SHP77 (cell line): ENCODE measurements at places on chromosomes 7 and 10.

- no peak for DNase-seq
Observed at GRCh38 chr7:29783671-29784070, 22.6 kb upstream of the WIPF3 start.

- no peak for DNase-seq
Observed at GRCh38 chr7:68562323-68562899, 1035.9 kb upstream of the AUTS2 start.

DNA sequence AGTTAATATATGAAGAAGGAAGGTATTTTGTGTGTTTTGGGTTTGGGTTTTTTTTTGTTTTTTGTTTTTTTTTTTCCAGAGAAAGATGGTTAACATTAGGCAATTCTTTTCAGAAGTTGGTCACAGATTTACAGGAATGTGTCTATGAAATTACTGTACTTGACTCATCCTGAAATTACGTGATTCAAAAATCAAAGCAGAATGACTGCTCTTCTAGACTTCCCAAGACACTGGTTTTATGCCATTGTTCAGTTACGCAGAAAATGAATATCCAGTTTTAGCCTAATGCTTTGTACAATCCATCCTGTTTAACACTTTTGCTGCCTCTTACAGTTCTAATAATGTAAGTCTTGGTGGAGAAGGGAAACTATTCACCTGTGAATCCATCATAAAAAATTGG is 39.7 kb upstream of the CELF2 start:
- DNase-seq, result no peak

DNA sequence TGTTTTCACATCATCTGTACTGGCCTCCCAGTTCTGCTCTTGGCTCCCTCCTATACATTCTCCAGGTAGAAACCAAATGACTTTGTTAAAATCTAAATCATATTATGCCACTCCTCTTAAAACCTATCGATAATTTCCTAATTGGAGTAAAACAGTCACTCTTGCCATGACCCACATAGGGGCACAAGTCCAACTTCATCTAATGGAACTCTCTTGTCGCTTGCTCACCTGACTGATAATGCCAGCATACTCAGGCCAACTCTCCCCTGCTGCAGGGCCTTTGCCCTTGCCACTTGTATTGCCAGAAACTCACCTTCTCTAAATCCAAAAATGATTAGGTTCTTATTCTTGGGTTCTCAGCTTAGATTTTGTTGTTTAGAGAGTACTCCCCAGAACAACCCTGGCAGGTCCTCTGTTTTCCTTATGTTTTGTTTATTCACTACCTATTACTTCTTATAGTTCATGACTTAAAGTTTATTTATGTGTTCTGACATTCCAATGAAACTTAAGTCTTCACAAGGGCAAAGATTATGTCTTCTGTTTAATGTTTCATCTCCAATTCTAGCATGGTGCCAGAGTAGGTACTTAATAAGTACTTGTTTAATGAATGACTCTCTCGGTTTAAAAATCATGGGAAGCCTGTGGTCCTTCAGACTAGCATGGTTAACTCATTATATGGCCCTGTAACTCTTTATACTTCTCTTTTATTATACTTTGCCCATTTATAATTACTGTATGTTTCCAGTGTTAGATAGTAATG is 345.9 kb upstream of the SMIM30 start:
- no peak for DNase-seq

DNA sequence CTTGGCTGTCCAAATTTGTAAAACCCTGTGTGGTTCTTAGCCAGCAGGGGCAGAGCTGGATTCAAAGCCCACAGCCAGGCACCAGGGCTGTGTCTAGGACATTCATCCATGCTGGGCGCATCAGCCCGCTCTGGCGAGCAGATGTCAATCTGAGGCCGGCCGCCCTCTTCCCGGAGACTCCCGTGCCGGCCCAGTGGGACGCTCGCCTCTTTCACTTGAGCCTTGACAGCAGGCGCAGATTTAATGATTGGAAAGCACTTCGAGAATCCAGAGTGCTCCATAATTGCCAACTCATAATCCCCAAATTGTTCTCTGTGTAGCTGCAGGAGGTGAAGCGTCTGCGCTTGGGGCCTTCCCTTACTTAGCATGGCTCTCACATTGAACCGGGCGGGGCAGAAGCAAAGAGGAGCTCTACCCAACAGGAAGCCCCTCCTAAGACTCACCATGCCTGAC is 36.7 kb downstream of the SLIT1 start:
- no peak for DNase-seq

- no peak for DNase-seq
Observed at GRCh38 chr10:103474077-103474476, 5.0 kb downstream of the CALHM3 start.

DNA sequence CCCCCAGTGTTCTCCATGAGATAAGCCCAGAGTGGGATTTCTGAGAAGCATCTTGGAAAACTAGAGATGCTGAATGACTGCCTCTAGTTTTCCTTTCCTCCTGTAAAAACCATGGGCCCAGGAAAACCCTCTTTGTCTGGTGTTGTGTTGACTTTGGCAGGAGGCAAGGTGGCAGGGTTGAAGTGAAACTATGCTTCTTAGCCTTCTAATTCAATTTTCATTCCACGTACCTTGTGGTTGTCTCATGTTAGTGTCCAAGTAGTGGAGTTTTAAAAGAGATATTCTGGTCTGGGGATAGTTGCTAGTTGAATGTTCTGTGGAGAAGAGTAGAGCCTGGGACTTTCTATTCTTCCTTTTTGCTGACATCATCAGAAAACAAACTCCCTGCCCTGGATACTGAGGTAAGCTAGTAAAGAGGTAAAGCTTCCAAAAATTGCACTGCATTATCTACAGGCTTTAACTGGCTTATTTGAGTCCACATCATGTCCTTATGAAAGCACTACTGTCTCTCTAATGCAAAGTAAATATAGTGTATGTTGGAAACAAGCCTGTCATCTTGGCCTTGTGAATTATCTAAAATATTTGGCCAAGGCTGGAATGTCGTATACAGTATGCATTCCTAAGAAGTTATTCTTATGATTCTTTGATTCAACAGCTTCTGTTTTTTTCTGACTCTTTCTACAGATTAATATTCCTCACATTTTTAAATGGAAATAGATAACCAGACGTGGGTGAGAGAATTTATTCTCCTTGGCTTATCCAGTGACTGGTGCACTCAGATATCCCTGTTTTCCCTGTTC is at the start of gene OR2F2:
TSS of gene OR2F2 (plus strand) at position 708 of the 800 bp plus-strand sequence. CDS start at position 708, 0 bp downstream.
- DNase-seq, result no peak

- no peak for DNase-seq
Observed at GRCh38 chr7:148395990-148396716, 194.4 kb upstream of the C7orf33 start.

GRCh38 chr10:7444551-7445121 is 33.8 kb upstream of the SFMBT2 start:
- no peak for DNase-seq

DNA sequence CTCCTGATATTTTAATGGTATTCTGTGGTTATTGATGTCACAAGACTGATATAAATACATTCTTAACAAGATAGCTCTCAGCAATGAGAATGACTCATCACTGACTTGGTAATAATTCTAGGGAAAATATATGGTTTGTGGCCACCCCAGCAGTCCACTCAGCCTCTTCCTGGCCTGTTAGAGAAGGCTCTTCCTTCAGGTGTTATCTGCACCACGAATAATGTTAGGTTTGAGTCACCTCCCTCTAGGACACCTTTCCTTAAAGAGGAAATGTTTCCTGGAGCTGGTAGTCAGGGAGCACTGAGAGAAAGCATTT is 163.3 kb downstream of the SVIL start:
- DNase-seq, result no peak

- no peak for DNase-seq
Observed at GRCh38 chr10:76001461-76001860, 570.0 kb downstream of the LRMDA start.

- no peak for DNase-seq
Observed at GRCh38 chr10:109740436-109740835, 182.9 kb downstream of the XPNPEP1 start.

- DNase-seq, result no peak
Observed at GRCh38 chr7:133484086-133484485, 231.2 kb downstream of the EXOC4 start.

DNA sequence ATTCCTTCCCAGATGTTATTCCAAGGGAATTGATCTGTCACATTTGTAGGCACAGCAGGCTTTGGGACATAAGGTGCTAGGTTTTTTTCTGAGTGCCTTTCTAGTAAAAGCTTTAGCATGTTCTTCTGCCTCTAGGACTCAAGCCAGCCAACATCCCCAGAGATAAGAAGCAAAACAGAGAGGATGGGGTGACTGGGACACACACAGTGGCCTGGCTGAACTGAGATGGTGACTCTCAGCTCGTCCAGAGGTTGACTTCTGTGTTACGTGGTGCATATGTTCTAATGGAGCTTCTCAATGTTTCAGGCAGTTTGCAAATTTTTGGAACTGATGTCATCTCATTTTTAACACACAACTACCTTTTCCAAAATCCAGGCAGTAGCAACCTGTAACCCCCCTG is 188.1 kb upstream of the CELF2 start:
- DNase-seq, result no peak

DNA sequence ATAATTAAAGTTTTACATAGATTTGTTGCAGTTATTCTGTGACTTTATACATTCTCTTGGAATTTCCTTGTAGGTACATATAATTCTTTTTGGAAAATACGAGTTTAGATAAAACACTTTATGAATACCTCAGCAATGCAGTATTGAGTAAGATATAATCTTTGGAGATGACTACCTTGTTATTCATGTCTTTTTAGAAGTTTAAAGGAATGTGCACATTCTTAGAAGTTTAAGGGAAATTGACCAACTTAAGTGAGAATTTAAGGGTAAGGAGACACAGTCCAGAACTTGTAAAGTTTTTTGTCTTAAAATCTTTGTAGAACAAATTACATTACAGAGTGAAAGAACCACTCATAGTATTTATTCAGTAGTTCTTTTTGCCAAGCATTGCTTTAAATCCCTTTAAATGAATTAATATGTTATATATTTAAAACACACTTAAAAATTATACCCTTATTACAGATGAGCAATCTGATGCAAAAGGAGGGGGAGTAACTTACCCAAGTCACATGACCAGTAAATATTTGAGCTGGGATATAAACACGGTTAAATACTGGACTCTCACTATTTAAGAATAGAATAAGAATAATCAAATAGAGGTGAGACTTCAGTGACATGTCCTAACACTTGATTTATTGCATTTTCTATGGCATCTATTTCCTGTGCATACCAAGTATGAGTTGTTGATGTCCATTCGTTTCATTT is 139.5 kb upstream of the FERD3L start:
- no peak for DNase-seq

- no peak for DNase-seq
Observed at GRCh38 chr7:91046322-91047089, 217.7 kb upstream of the FZD1 start.

DNA sequence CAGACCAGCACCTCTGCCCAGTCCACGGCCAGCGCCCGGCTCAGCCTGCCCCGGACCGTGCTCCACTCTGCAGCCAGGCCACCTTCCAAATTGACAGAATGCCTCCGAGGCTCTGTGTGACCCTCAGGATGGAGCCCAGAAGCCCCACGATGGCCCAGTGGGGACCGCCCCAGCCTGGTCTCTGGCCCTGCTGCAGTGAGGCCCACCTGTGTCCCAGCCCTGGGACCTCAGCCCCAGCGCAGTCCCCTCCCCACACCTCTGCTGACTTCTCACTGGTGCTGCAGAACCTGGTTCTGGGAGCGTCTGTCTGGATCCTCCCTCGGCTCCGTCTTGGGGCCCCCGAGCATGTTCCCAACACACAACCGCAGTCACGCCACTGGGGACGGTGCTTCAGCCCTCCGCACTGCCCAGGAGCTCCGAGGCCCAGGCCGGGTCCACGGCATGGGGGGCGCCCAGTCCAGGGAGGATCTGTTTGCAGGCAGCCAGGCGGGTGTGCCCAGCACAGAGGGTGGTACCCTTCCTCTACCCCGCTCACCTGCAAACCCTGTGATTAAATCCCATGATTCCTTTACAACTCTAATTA is 248.1 kb downstream of the ELFN1 start:
- no peak for DNase-seq

- DNase-seq, result no peak
Observed at GRCh38 chr10:110474017-110474416, 23.7 kb upstream of the DUSP5 start.

GRCh38 chr10:32348297-32349198 is 1.6 kb upstream of the EPC1 start:
- no peak for DNase-seq

GRCh38 chr7:95824616-95825015 is 52.3 kb downstream of the DYNC1I1 start:
- DNase-seq, result no peak

- DNase-seq, result no peak
Observed at GRCh38 chr7:108836256-108836655, 266.6 kb downstream of the DNAJB9 start.

DNA sequence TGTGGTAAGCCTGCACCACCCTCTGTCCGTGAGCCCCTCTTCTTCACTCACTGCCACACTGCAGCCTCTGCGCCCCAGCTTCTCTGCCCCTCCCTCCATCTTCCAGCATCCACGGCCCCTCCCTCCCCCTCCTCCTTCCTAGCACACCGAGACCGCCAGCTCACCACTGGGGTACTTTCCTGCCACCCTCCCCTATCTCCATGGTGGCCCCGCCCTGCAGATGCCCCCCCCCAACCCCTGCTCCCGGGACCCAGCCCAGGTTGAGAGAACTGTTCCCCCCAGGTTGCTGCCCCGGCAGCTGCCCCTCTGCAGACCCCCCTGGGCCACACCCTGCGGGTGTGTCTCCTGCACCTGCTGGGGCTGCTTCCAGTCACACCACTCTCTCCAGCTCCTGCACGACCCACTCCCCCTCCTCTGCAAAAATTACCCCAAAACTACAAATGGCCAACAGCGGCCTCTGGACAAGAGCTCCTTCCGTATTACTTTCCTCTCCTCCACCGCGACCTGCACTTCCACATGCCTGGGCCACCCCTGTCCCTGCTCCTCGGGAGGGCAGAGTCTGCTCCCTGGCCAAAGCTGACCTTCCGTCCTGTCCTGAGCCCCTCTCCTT is 209.2 kb upstream of the PPP2R2D start:
- no peak for DNase-seq

DNA sequence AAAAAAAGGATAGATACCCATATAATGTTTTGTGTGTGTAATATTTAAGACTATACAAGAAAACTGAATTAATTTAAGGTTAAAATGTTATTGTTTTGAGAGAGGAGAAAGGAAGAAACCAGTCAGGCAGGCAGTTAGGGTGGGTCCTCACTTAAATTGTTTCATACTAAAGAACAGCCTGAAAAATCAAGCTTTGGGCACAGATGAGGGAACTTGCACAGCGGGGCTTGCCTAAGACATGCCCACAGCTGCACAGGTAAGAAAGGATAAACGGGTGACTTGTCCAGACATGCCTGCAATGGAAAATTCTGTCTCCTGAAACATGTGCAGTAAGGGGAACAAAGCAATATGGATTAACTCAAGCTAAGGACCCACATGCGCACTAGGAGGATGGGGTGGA is 158.4 kb downstream of the BBS9 start:
- no peak for DNase-seq

- no peak for DNase-seq
Observed at GRCh38 chr10:28127881-28128280, 129.0 kb upstream of the ODAD2 start.

GRCh38 chr10:124606822-124607221 is 137.4 kb downstream of the FAM53B start:
- no peak for DNase-seq

GRCh38 chr7:149860821-149861727 is 12.7 kb upstream of the ATP6V0E2 start:
- no peak for DNase-seq

- DNase-seq, result no peak
Observed at GRCh38 chr7:14236834-14237233, 247.4 kb upstream of the ETV1 start.

- DNase-seq, result no peak
Observed at GRCh38 chr7:106111655-106112117, 426 bp downstream of the SYPL1 start.

GRCh38 chr7:158030071-158030470 is 557.6 kb downstream of the PTPRN2 start:
- DNase-seq, result no peak
